Stimulated activated naive CD4-positive, alpha-beta T cell treated with Interleukin-2 at 50 U/mL for 16 hours (primary cell): ENCODE measurements at places on chromosomes 1 and 21.

DNA sequence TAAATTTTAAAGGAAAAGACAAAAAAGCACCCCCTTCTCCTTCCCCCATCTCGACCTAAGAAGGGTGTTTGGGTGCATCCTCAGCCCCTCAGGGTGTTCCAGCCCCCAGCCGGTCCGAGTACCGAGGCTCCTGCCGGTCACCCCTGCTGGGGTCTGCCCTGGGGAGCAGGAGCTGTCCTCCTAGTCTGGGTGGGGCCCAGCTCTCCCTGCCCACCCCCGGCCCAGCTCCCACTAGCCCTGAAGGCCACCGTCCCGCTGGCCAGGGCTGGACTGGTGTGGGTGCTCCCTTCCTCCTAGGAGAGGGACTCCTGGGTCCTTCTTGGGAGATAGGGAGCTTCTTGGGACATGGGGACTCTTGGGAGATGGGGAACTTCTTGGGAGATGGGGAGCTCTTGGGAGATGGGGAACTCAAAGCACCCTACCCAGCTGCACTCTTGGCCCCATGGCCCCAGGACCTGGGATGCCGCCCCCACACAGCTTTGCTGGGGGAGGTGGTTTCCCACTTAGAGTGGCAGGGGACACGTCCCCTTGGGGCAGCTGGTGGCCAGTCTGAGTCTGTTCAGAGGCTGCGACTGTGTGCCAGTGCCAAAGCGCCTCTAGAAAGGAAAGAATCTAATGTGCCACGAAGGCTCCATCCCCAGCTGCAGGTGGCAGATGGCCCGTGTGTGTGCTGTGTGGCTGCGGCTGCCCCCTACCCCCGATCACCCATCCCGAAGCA is 44.5 kb downstream of the MORN1 start:
- DNase-seq = no peak

DNA sequence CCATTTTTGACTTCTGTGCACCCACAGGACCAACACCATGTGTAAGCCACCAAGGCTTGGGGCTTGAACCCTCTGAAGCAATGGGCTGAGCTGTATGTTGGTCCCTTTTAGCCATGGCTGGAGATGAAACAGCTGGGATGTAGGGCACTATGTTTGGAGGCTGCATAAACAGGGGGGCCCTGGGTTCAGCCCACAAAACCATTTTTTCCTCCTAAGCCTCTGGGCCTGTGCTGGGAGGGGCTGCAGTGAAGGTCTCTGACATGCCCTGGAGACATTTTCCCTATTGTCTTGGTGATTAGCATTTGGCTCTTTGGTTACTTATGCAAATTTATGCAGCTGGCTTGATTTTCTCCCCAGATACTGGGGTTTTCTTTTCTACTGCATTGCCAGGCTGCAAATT is 144.9 kb downstream of the ZNF326 start:
- no peak for DNase-seq

DNA sequence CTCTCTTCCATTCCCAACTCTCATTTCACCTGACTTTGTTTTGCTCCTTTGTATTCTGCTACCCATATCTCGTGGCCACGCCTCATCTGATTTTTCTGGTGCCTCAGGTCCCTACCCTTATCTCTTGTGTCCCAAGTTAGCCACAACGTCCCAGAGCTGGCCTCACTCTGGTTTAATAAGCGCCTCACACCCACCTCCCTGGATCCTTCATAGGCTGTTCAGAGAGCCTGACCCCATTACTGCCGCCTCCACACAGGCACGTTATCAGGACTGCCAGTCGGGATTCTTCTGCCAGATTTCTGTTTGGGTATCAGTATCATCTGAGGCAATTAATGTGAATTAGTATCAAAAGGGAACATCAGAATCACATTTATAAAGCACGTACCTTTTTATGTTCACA is 34.7 kb upstream of the TMEM125 start:
- no peak for DNase-seq

- DNase-seq = no peak
These were observed 39.8 kb upstream of the NFIA start for GRCh38 chr1:61042466-61043009.

DNA sequence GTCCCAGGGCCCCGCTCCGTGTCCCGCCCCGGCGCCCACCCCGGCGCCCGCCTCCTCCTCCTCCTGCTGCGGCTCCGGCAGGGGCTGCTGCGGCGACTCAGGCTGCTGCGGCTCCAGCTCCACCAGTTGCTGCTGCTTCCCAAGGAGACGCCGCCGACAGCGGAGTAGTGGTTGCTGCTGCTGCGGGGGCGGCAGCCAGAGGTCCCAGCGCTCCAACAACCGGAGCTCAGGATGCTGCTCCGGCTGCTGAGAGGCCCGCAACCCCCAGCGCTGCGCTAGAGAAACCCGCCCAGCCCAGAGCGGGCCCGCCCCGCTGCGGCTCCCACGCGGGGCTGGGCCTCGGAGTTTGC is 1.1 kb downstream of the CRCT1 start:
- DNase-seq = no peak

- no peak for DNase-seq
These were observed 33.8 kb upstream of the SLC30A1 start for GRCh38 chr1:211612786-211613107.

DNA sequence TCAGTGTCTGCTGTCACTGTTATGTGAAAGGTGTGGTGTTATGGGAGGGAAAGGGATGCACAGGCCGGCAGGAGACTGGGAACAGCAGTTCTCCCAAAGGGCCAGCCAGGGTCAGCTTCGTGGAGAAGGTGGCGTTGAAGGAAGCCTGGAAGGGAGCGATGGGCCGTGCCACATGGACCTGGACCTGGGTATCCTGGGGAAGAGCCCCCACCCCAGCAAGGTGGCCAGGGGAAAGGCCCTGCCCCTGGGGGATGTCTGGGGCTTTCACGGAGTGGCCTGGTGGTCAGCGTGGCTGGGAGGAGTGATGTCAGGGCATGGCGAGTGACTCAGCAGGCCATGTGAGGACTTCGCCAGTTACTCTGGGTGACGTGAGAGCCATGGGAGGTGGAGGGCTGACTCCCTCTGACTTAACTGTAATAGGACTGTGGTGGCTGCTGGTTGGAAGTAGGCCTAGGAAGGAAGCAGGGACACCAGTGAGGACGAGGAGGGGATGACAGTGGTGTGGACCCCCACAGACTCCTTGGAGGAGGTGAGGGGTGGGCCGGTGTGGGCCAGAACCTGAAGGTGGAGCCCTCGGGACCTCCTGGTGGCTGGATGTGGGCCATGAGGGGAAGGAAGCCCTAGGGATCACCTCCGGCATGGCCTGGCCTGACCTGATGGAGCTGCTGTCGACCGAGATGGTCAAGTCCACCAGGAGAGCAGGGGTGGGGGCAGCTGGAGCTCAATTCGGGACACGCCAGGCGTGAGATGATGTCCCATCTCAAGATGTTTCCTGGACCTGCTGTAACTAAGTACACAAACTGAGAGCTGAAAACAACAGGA is 54.5 kb downstream of the BACE2 start:
- no peak for DNase-seq

DNA sequence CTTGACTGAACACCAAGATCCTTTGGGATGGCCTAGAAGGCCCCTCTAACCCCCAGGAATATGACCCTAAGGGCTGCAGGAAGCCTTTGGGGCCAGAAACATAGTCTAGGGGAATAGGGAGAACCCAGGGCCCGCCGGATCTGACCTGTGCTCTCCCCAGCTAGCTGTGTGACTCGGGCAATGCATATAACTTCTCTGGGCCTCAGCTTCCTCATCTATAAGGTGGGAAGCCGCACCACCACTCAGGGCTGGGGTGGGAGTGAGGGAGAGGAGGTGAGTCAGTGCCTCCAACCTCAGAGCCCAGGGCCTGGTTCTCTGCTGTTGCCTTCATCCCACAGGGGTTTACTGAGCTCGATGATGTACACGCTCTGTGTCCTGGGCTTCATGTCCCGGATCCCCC is 434.4 kb downstream of the PTPRU start:
- DNase-seq = no peak

GRCh38 chr1:183898001-183898396 is 93.1 kb downstream of the RGL1 start:
- DNase-seq = no peak

DNA sequence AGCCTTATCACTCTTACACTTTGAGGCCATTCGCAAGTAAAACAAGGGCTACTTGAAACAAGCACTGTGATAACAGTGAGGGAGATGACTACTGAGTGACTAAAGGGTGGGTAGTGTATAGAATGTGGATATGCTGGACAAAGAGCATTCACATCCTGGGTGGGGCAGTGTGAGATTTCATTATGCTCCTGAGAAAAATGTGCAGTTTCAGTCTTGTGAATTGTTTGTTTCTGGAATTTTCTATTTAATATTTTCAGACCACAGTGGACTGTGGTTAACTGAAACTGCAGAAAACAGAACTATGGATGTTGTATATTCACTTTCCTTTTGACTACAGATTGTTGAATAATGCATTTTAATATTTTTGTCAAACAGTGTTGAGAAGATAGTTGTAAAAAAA is 25.1 kb upstream of the B3GALT2 start:
- no peak for DNase-seq

DNA sequence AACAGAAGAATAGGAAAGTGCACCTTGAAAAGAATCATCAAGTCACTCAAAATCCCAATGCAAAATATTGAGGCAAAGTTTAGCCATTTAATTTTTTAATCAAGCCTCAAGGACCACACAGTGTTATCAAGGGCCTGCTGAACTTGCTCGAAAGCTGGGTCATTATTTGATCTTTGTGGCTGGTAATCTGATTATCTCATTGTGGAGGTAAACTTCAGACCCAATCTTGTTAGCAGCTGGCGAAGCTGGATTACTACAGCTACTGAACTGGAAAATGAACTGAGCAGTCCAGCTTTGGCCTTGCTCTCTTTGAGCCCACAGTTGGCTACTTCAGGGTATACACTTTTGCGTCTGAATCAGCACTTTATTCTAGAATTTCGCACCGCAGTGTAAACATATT is 94.4 kb downstream of the BARHL2 start:
- DNase-seq = no peak

DNA sequence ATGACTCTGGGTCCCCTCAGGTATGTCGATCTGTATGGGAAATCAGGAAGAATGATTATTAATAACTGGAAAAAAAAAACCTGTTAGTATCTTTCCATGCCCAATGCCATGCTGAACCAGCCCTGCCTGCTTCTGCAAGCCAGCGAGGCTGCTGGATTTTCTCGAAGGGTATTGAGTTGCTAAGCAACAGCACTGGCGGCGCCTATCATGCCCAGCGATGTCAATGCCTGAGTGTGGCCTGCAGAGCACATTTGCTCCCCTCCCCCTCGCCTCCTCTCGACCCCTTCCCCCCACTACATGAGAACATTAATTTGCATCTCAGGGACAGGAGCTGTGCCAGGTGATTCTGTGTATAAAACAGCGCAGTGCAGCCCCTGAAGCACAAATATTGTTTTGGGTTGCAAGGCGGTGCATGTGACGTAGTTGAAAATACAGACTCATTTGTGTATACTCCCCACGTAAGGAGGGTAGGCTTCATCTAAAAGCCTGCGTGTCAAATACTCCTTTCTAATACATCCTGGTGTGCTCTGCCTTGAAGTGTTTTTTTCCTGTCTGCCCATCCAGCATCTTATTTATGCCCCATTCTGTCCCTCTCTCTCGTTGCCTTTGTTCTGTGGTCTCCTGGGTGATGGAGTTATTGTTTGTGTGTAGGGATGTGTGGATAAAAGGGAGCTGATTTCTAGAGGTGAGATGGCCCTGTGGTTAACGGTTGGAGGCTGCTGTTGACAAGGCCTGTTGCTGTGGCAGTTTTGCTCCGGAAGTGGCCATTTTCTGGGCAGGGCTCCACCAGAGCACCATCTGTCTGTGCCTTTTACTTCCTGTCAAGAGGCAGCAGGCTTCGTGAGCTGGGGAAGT is 32.7 kb upstream of the ATP5PO start:
- peak; percentile 79 for DNase-seq

- no peak for DNase-seq
These were observed 163.4 kb downstream of the ADGRL4 start for GRCh38 chr1:78843111-78843510.

DNA sequence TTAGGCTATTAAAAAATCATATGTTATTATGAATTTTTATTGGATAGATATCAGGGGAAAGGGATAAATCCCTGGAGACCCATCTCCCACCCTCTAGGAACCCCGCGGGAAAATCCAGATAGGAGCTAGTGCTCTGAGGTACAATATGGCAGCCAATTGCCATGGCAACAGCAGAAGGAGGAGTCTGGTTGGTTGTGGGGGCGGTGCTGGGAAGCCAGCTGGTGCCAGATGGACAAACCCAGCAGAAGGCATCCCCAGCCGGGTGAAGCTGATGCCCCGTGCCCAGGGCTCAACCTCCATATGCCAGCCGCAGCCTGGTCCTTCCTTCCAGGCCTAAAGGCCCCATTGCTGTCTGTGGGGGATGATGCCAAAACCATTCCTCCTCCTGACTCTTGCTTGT is 38.3 kb downstream of the RHBG start:
- no peak for DNase-seq

DNA sequence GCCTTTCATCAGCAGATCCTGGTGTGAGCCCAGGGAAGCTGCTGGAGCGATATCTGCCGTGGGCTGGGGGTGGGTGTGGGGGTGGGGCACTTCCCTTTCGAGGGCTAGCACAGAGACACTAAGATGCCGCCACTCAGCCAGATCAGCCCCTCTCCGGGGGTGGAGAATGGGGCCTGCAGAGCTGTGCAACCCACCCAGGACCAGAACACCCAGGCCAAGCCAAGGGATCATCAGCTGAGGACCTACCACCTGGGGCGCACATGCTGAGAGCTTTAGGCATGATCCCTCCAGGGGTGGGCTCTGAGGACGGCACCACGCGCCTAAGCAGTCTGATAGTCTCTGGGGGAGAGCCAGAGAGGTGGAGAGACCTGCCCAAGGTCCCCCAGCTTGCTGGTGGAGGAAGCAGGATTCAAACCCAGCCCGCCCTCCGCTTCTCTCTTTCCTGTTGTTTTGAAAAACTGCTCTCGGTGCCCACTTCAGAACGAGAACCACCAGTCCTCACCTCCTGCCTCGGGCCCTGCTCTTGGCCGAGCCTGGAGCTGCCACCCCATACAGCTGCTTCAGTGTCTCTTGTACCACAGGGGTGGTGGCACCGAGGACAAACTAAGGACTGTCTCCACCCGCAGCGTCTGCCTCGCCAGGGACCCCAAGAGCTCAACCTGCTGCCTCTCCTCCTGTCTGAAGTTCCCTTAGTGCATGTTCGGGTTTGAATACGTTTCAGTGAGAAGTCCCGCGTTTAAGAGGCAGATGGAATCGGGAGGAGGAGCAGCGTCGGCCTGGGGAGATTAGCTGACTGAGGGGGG is 39.7 kb upstream of the RUNX3 start:
- DNase-seq = no peak

- no peak for DNase-seq
These were observed 118.1 kb downstream of the SYT2 start for GRCh38 chr1:202592146-202592545.

GRCh38 chr1:202046748-202047708 is 36.6 kb downstream of the ELF3 start:
- DNase-seq = no peak

- peak; percentile 68 for DNase-seq
These were observed 30.9 kb downstream of the SELL start for GRCh38 chr1:169680377-169681019.

DNA sequence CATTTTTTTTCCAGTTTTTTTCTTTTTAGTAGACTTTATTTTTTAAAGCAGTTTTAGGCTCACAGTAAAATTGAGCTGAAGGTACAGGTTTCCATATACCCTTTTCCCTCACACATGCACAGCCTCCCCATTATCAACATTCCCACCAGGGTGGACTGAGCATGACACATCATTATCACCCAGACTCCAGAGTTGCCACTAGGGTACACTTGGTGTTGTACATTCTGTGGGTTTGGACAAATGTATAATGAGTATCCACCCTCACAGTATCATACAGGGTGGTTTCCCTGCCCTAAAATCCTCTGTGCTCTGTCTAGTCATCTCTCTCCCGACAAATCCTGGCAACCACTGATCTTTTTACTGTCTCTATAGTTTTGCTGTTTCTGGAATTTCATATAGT is 3.0 kb upstream of the AIM2 start:
- DNase-seq = no peak
